CD4-positive, alpha-beta memory T cell (primary cell): ENCODE measurements at places on chromosomes 12 and 14. TPM values are rescaled to one million over a fixed set of nuclear protein-coding genes. Genes with fewer than 3 reads are reported as not detected.
A peak's percentile ranks its signal among the peaks of the same experiment; 100 is the strongest.

- no peaks in the 10 kb centered on the region for H3K36me3 ChIP-seq
- H3K27ac ChIP-seq: no peak overlapping the region
- H3K4me3 ChIP-seq: no peak overlapping the region
- peaks cover 6% of the 10 kb centered on the region for H3K4me1 ChIP-seq
These were observed 90.5 kb downstream of the SLC2A13 start for GRCh38 chr12:40015345-40015744.

DNA sequence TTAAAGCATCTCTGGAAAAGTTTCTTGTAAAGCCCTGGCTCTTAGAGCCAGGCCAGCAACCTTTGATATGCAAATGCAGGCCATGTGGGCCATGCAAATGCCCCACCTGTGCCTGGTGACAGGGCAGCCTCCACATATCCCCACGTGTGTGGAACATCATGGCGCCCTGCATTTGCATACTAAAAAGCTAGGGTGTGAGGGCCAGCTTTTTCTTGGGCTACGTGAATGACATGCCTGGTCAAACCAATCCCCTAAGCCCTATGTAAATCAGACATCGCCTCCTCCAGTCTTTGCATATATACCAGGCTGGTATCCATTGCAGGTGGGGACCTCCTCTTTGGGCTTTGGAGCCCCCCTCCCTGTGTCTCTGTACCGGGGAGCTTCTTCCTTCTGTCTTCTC lies 6.4 kb downstream of the CSRP2 start:
- H3K36me3 ChIP-seq: no peaks in the 10 kb centered on the region
- H3K4me3 ChIP-seq: no peak overlapping the region
- no peak for DNase-seq
- no peaks in the 10 kb centered on the region for H3K4me1 ChIP-seq
- peaks cover 17% of the 10 kb centered on the region for H3K27me3 ChIP-seq
- no peak overlapping the region for H3K27ac ChIP-seq

DNA sequence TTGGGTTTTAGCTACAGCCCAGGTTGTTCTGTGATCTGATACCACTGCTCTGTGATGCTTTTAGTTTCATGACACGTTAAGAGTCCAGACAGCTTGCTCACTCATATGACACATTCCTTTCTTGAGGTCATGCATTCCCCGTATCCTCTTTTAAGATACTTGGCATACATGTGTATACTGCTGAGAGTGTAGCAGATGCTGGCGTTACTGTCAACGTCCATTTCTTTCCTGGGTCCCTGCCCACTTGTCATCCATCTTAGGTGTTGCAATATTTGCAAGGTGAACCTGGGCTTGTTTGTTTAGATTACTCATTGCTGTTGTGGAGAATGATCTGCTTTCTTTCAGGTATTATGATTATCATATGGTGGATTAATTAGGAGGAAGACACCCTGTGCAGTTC lies 9.1 kb upstream of the EMP1 start:
- H3K27me3 ChIP-seq: no peaks in the 10 kb centered on the region
- no peak overlapping the region for H3K27ac ChIP-seq
- no peak overlapping the region for H3K4me3 ChIP-seq
- DNase-seq: no peak
- H3K4me1 ChIP-seq: no peaks in the 10 kb centered on the region
- no peaks in the 10 kb centered on the region for H3K36me3 ChIP-seq

DNA sequence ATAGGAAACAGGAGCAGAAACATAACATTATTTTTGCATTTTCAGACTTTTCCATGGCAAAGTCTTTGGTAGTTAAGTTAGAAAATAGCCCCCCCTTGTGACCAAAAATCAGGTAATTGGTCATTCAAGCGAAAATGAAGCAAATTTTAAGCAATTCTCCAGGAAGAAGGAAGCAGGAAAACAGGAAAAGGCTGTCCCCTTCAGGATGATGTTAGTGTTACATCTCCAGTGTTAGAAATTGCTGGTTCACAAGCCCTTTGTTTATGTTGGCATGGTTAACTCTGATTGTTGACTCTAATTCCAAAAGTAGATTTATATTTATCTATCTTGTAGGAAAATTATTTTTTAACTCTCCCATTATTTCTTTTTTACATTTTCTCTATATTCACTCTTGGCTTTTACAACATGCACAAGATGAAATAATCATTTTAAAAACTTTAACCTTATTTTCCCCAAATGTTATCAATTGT lies 18.8 kb upstream of the GAS2L3 start:
- peak; percentile 15 for DNase-seq
- no peak overlapping the region for H3K4me3 ChIP-seq
- no peaks in the 10 kb centered on the region for H3K4me1 ChIP-seq
- H3K27me3 ChIP-seq: no peaks in the 10 kb centered on the region

GRCh38 chr14:63650256-63650952 lies 8.7 kb upstream of the WDR89 start:
- H3K4me3 ChIP-seq: peak overlapping the region; percentile 1
- DNase-seq: peak; percentile 74
- H3K27me3 ChIP-seq: no peaks in the 10 kb centered on the region

DNA sequence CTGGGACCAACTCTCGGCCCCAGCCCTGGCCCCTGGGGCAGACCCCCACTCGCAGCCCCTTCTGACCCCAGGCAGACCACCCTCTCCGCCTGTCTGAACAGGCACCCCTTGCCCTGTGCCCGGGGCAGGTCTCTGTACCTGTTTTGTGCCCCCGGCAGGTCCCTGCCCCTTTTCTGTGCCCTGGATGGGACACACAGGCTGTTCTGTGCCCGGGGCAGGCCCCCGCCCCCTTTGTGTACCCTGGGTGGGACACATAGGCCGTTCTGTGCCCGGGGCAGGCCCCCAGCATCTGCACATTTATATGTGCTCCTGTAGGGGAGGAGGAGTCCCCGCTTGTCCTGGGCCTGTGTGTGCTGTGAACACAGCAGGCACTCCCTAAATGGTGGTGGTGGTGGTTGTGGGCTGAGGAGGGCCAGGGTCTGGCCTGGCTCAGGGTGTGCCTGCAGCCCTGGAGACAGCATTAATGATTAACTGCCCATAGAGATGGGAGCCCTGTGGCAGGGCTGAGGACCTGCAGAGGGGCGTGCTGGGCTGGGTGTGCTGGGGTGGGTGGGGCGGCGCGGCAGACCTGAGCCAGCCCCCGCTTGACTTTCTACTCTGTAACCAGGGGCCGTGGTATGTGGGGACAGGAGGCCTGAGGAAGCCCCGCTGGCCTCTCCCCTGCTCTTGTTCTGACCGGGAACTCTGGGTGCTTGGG lies 3.7 kb downstream of the FBRSL1 start:
- H3K4me1 ChIP-seq: peaks cover 71% of the 10 kb centered on the region
- DNase-seq: no peak
- no peaks in the 10 kb centered on the region for H3K36me3 ChIP-seq
- no peak overlapping the region for H3K4me3 ChIP-seq
- no peaks in the 10 kb centered on the region for H3K27me3 ChIP-seq

- no peaks in the 10 kb centered on the region for H3K36me3 ChIP-seq
- no peak overlapping the region for H3K4me3 ChIP-seq
- H3K27me3 ChIP-seq: no peaks in the 10 kb centered on the region
These were observed 2.6 kb downstream of the KRT82 start for GRCh38 chr12:52403561-52403960.

GRCh38 chr12:131862994-131863710 lies 31.3 kb upstream of the ULK1 start:
- peaks cover 15% of the 10 kb centered on the region for H3K4me1 ChIP-seq
- H3K36me3 ChIP-seq: no peaks in the 10 kb centered on the region
- H3K27ac ChIP-seq: no peak overlapping the region
- no peaks in the 10 kb centered on the region for H3K27me3 ChIP-seq

DNA sequence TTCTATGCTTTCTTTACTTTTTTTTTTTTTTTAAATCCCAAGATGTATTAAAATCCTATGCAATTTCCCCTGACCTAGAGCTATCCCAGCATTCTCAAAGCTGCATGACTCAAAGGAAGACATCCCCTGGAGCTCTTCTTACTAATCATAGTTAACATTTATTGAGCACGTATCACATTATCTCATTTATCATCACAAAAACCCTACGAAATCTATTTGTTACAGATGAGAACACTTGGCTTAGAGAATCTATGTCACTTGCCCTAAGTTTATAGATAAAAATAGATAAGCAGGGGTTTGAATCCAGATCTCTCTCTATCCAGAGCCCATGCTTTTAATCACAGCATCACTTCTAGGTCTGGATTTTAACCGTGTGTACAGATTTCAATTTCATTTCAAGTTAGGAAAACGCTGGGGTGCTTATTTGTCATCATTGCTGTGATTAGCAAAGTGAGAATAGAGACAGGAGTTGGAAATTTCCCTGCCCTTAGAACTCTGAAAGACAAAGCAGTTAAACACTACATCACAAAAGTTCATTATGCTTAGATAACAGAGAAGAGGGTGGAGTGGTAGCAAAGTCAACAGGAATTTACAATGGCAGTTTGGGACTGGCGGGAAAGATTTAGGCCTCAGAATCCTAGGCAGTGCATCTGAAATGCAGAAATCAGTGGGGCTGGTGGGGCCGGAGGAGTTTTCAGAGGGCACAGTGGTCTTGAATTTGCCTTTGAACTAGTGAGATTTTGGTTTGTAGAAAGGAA lies 177.7 kb upstream of the FRMD6 start:
- no peak overlapping the region for H3K27ac ChIP-seq
- H3K36me3 ChIP-seq: no peaks in the 10 kb centered on the region
- DNase-seq: no peak
- no peaks in the 10 kb centered on the region for H3K4me1 ChIP-seq
- no peak overlapping the region for H3K4me3 ChIP-seq

- H3K27me3 ChIP-seq: no peaks in the 10 kb centered on the region
- peaks cover 7% of the 10 kb centered on the region for H3K4me1 ChIP-seq
- no peak overlapping the region for H3K27ac ChIP-seq
- DNase-seq: no peak
These were observed 21.0 kb downstream of the CFL2 start for GRCh38 chr14:34693228-34693939.

- peaks cover 50% of the 10 kb centered on the region for H3K4me1 ChIP-seq
- no peaks in the 10 kb centered on the region for H3K36me3 ChIP-seq
- peak; percentile 34 for DNase-seq
- H3K4me3 ChIP-seq: no peak overlapping the region
- H3K27me3 ChIP-seq: no peaks in the 10 kb centered on the region
These were observed 155.5 kb upstream of the CCND2 start for GRCh38 chr12:4118017-4118510.

DNA sequence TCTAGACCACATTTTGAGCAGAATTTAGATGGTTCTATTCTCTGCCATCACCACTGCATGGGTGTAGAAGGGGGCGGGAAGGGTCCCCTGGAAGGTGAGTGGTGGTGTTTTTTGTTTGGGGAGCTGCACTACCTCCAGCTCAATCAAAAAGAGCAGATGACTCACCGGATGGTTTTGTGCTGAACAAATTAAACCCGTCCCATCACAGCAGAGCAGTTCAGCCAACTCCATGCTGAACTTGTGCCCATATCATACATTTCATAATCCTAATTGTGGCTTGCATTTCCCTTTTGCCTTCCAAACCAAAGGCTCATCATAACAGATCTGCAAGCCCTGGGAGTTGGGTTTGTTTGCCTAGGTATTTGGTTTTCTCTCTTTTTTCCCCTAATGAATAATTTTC lies 53.0 kb upstream of the RPH3A start:
- no peaks in the 10 kb centered on the region for H3K36me3 ChIP-seq
- no peak for DNase-seq
- no peak overlapping the region for H3K4me3 ChIP-seq
- no peaks in the 10 kb centered on the region for H3K4me1 ChIP-seq

- H3K4me1 ChIP-seq: peaks cover 99% of the 10 kb centered on the region
- no peaks in the 10 kb centered on the region for H3K36me3 ChIP-seq
- no peak overlapping the region for H3K4me3 ChIP-seq
- H3K27ac ChIP-seq: peak overlapping the region; percentile 61
- DNase-seq: no peak
These were observed 37.0 kb upstream of the PNMA1 start for GRCh38 chr14:73751157-73751691.

The EPYC gene
- polyA plus RNA-seq: not detected

The KRT4 gene
- not detected for polyA plus RNA-seq

The RILPL2 gene
- 13.3 TPM for polyA plus RNA-seq
